Stimulated activated CD4-positive, alpha-beta T cell treated with anti-CD3 and anti-CD28 coated beads, Interleukin-1b, Interleukin-23, amount 100 ng/mL, for 1 hour (primary cell): ENCODE measurements at places on chromosomes 5 and 9.

GRCh38 chr9:127224883-127225739, 39.5 kb upstream of the GARNL3 start:
- DNase-seq: peak; percentile 91

DNA sequence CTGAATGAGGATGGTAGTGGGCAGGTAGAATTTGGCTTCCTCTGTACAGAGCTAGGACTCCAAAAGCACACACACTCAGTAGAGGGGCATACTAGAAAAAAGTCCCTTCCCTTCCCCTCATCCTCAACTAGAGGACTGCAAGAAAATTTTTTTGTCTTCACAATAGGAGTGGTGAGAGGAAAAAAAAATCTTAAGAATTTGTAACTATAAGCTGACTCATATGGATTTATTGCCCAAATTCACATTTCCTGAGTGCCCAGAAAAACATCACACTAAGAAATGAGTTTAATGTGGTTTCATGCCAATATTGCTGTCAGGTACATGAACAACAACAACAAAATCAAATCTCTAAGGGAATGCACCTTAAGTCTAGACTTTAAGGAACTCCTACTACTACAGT, 43.7 kb downstream of the RANBP6 start:
- no peak for DNase-seq

DNA sequence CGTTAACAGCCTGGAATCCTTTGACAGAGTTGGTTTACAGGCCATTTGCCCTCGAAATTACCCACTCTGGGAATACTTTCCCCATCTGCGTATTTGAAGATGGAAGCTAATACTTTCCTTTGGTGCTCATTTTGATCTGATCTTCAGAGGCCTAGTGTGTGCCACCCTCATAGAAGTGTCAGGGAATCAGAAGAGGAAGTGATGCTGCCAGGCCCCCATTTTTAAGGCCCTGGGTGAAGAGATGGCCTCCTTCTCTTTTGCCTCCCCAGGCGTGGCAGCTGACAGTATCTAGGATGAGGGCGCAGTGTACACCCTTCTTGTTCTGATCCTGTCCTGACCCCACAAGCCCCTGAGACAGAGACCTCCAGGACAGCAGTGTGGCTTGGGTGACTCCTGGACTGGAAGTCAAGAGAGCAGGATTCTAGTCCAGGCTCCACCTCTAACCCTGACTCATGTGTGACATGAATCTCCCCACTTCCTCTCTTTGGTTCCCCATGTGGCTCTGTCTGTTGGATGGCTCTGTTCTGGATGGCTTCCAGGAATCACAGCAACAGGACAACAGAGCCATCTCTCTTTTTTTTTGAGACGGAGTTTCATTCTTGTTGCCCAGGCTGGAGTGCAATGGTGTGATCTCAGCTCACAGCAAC, 27.8 kb downstream of the CSF1R start:
- DNase-seq: no peak

DNA sequence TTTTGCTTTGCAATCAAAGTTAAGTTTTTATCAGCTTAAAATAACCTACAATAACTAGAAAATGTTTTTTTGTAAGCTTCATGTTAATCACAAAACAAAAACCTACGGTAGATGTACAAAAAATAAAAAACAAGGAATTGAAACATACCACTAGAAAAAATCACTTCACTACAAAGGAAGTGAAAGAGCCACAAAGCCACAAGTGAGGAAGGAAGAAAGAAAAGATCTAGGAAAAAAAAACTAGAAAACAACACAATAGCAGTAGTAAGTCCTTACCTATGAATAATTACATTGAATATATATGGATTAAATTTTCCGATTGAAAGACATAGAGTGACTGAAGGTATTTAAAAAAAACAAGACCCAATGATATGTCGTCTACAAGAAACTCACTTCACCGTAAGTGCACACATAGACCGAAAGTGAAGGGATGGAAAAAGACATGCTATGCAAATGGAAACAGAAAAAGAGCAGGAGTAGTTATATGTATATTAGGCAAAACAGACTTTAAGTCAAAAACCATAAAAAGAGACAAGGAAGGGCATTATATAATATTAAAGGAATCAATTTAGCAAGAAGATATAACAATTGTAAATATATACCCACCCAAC, 13.4 kb upstream of the ZDHHC21 start:
- DNase-seq: no peak

- DNase-seq: no peak
Measured at GRCh38 chr9:7237473-7238246, 479.9 kb downstream of the KDM4C start.

GRCh38 chr5:60611099-60611740, 88.7 kb downstream of the DEPDC1B start:
- no peak for DNase-seq

GRCh38 chr9:94445863-94446262, 109.0 kb upstream of the PCAT7 start:
- no peak for DNase-seq

DNA sequence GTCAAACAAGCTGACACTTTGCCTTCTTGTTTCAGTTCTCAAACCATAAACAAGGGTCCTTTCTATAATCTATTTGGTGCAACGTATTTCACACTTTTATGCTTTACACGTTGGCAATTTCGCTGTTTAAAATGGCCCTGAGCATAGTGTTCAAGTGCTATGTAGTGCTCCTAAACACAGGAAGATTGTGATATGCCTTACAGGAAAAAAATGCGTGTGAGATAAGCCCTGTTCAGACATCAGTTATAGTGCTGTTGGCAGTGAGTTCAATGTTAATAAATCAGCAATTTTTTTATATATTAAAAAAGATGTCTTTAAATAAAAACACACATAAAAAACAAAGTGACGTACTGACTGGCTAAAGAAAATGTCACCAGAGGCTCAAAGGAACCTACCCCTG, 23.9 kb downstream of the CLINT1 start:
- no peak for DNase-seq

DNA sequence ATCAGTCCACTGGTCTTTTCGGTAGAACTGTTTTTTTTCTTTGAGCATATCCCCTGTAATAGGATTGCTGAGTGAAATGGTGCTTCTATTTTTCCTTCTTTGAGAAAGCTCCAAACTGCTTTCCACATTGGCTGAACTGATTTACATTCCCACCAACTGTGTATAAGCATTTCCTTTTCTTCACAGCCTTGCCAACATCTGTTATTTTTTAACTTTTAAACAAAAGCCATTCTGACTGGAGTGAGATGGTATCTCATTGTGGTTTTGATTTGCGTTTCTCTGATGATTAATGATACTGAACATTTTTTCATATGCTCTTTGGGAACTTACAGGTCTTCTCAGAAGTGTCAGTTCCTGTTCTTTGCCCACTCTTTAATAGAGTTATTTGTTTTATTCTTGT, 764.7 kb downstream of the MTRR start:
- DNase-seq: no peak

DNA sequence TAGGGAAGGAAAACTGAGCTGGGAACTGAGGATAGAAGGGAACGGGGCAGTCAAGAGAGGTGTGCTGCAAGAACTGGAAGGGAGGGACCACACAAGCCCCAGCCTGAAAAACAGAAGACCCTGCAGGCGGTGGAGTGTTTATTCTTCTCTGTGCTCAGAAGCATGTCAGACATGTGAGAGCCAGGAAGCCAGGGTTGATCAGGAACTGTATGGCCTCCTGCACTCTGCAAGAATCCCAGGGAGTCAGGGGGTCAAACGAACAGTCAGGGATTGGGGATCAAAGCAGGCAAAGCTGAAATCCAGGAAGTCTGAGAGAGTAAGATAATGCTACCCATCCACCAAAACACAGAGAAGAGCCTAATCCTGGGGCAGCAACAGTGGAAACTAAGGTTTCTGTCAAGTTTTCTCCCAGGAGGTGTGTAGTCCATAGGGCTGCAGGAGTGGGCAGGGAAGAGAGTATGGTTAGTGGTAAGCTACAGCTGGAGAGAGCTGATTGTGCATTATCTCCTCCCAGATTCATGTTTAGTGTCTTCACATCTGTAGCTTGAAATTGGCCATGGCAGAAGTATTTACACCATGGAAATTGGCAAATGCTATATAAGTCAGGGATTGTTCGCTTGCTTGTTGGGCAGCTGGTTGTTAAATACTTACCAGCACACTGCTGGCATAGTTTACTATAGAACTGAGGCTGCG, 115.4 kb upstream of the SLC44A1 start:
- no peak for DNase-seq

DNA sequence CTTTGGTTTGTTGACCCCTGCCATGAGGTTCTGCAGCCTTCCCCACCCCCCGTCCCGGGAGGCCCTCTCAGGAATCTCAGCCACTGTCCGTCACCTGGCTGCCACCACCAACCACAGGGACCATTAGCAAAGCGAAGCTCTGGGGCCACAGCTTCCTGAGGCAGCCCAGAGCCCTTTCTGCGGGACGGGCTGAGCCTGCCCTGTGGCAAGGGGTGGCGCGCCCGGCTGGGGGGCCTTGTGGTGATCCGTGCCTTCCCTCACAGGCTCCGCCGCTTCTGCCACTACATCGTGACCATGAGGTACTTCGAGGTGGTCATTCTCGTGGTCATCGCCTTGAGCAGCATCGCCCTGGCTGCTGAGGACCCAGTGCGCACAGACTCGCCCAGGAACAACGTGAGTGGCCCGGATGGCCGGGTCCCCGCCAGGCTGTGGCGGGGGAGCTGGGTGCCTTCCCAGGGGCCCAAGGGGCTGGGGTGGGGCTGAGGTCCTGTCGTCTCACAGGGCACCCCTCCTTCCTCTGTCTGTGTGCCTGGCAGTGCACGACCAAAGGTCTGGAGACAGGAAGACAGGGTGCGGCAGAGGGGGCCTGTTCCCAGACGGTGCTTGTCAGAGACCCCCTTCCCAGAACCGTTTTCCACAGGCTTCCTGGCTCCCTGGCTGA, 169.2 kb downstream of the CACNA1B start:
- DNase-seq: no peak

DNA sequence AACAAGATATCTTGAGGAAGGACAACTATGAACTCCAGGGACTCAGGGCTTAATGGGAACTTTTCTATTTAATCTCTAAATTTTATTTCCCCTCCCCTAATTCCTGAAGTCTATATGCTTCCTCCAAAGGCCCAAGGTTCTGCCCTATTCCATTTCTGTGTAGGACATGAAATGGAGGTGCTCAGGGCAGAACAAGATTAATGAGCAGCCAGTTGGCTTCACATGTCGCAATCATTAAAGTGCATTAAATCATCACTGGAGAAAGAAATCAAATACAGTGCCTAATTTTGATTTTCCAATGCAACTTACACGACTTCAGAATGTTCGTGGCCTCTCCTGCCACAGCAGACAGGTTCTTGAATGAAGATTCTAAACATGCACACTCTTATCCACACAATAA, 862.1 kb downstream of the PTPRD start:
- no peak for DNase-seq

GRCh38 chr5:172843825-172844576, 9.9 kb downstream of the ERGIC1 start:
- no peak for DNase-seq

DNA sequence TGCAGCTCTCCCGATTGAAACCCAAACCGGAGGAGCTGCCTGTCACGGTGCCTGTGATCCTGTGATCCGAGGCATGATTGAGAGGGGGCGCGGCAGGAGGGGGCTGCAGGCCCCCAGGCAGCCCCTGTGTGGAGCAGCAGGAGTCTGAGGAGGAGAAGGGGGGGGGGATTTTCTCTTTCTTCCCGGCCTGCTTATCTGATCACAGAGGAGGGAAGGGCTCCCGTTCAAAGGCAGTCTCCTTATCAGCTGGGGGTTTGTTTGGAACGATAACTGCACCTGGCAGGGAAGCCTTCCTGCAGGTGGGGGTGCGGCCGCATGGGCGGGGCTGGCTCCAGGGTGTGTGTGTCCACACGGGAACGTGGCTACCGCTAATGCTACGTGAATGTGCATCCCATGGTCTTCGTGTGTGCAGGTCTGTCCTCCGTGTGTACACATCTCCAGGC, 38.4 kb downstream of the LMX1B start:
- DNase-seq: no peak

- DNase-seq: no peak
Measured at GRCh38 chr5:135498637-135498995, 37.1 kb downstream of the NEUROG1 start.

GRCh38 chr5:31731710-31732301, 92.9 kb downstream of the PDZD2 start:
- no peak for DNase-seq

- DNase-seq: no peak
Measured at GRCh38 chr5:122880749-122881148, 35.3 kb downstream of the SNX24 start.

DNA sequence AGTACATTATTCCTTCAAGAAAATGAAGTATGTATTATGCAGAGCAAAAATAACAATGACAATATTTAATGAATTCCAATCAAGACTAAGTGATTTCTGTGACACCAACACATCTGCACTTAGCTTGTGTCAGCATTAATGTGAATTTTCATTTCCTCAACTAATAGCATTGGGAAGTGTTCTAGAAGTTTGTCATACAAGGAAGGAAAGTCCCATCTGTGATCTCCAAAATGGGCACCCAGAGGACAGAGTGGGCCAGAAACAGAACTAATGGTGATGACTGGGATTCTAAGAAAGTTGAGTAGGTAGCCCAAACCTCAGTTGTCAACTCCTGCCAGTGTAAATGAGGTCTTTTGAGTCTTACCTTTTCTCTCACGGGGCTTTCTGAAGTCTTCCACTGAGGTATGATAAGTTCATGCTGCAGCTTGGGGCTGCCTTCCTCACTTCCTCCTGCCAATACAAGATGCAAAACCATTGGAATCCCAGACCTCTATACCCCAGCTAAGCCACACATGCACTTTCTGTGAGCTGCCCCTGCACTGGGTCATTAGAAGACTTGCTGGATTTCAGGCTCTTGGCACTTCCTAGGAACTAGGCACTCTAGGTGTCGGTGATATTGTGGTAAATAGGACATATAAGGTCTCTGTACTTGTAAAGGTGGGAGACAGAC, 4.9 kb downstream of the ADAM19 start:
- DNase-seq: no peak

- no peak for DNase-seq
Measured at GRCh38 chr5:149073213-149073612, 10.4 kb upstream of the SH3TC2 start.

DNA sequence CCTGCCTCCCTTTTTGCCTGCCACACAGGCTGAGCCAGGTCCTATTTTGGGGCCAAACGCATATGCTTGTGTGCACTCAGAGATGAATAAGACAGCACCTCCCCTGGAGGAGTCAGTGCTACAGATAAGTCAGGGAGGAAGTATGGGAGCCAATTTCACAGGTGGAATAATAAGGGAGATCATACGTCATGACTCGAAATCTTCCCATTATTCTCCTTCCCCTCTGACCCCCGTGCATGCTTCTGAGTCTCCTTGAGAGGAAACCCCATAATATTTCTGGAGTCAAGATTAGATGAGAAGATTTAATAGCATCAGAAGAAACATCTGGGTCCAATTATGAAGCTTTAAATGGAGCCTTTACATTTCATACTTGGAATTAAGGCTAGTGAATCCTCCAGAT, 15.1 kb upstream of the ZCCHC7 start:
- DNase-seq: no peak

- no peak for DNase-seq
Measured at GRCh38 chr5:177064500-177065277, 22.0 kb upstream of the FGFR4 start.

- no peak for DNase-seq
Measured at GRCh38 chr9:110283751-110284150, 27.4 kb upstream of the TXN start.

DNA sequence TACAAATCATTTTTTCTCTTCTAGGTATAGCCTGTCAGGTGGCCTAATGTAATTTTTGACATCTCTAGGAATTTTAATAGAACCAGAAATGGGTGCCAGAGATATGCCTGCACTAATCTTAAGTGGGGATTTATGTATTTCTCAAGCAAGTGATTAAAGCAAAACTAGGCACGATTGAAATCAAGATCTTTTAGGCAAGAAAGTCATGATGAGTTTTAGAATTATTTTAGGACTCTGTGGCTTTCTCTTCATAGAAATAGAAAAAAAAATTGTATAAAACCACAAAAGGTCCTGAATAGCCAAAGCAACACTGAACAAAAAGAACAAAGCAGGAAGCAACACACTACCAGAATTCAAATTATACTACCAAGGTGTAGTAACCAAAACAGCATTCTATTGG, 952 bp upstream of the AMACR start:
- DNase-seq: no peak
